ENCODE measurements at places on chromosomes 1 and 21.

DNA sequence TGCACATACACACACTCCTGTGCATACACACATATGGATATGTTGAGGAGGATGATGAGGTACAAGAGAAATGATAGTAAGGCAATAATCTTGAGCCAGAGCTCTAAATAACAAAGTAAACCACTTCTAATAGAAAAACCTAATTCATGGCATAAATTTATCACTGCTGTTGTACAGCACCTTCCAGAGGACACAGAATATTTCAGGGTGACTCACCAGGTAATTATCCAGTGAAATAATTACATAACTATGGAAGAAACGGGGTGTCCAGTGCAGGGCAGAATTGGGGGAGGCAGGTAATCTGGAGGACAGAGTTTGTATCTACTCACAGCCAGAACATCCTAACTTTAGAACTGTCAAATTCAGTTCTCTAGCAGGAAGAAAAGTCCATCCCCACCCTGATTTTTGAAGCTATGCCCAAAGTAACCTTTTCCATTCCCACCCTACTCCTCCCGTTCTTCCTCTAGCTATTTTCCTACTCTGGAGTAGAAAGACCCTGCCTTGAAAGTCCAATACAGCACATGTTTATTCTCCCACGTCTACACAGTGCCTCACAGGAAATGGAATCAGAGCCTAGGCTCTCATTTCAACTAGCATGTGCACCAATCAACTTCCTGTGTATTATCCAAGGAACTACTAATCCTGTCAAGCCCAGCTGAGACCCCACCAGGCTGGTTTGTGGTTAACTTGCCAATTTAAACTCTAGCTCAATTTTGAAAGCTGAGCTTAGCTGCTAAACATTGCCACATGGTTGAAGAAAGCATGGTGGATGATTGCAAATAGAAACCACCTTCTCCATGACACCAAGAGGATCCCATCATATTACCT lies 96.6 kb downstream of the PTPN14 start:
- DNase-seq = no peak

GRCh38 chr1:215479567-215479966 lies 87.5 kb upstream of the KCTD3 start:
- DNase-seq = no peak

- DNase-seq = no peak
These were observed 27.0 kb upstream of the RGS16 start for GRCh38 chr1:182631053-182631677.

DNA sequence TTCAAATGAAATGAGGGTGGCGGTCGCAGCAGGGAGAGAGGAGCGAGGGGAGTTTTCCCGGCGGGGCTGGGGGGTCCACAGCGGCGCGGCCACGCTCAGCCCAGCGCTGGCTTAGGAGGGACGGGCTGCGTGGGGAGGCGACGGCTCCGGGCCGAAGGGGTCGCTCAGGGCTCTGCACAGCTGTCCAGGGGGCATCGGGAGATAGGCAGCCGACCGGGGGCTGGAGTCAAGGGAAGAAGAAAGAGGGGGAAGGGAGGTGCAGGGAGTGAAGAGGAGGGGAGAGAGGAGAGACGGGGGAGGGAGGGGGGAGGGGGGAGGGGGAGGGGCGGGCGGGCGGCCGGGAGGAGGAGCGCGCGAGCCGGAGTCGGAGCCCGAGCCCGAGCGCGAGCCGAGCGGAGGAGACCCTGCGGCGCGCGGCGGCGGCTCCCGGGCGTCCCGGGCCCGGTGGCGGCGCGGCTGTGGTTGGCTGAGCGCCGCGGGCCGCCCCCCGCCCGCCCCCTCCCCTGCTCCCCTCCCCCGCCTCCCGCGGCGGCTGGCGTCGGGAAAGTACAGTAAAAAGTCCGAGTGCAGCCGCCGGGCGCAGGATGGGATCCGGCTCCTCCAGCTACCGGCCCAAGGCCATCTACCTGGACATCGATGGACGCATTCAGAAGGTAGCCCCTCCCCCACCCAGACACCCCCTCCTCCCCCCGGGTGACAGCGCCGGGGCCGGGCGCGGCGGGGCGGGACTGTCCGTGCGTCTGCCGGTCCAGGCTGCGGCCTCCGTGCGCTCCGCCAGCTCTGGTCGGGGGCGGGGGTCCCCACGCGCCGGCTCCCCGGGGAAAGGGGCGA lies at the start of gene PDE9A:
Gene PDE9A (plus strand): TSS at position 391 of the 831 bp plus-strand sequence. CDS start 194 bp downstream, at position 585.
- peak; percentile 22 for DNase-seq

Data from CD4-positive, alpha-beta T cell treated with Interleukin-17A for 1 hour (primary cell).